ENCODE measurements at places on chromosomes 12 and 14.

DNA sequence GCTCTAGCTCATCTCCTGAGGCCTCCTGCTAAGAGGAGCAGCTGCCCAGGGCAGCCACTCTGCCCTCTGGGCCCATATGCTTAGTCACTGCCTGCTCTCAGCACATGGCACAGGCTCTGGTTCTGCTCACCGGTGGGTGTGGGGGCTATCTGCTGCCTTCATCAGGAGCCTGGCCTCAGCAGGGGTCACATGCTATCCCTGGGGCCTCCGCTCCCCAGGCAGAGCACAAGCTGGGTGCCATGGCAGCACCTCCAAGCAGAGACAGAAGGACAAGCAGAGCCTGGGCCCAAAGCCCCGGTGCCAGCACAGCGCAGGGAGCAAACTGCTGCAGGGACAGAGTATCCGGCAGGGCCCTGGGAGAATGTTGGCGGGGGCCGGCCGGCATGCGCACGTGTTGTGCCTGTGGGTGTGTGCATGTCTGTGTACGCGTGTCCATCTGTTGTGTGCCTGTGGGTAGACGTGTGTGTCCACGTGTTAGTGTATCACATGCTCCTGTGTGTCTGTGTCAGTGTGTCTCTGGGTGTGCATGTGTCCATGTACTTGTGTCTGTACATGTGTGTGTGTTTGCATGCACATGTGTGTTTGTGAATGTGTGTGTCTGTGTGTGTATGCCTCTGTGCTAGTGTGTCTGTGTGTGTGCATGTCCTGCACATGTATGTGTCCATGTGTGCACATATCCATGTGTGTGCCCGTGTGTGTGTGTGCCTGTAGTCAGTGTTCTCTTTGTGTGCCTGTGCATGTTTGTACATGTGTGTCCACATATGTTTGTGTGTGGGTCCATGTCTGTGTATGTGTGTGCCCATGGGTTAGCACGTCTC, 326.9 kb downstream of the TMEM121 start:
- DNase-seq, result no peak

- no peak for DNase-seq
Measured at GRCh38 chr12:92244036-92244435, 98.4 kb upstream of the BTG1 start.

DNA sequence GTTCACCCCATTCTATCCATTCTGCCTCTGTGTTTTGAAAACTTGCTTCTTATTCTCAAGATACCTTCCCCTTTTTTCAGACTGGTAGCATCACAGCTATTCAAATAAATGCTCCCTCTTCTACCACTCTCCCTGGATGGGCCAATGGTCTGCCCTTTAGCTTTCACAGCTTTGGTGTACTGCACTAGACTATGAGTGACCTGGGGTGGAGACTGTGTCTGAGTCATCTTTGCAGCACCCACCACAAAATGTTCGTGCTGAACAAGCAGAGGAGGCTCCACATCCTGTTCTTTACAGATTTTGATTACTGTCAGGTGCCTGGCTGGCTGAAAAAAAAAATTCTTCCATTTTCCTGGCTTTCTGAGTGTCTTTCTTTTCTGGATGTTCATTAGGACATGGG, 1104.1 kb upstream of the TMEM132C start:
- DNase-seq, result peak; percentile 75

DNA sequence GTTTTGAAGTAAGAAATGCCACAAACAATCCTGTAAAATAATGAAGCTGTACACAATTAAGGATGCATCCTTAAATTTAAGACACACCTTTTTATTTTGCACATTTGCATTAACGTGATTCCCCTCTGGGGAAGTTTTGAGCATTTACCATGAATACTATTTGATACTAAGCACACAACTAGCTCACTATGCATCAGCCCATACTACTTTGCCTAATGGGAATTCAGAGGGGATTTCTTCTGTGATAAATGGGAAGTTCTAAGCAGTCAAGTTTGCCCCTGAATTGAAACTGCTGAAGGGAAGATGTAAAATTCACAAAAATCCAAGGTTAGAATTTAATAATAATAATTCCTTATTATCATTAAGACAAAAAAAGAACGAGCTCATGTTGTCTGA, 27.4 kb downstream of the SINHCAF start:
- DNase-seq, result no peak

Data from fibroblast of skin of back (primary cell).